Brain (organoid and tissue), 16 donors: ENCODE measurements at places on chromosomes 2 and 18.

DNA sequence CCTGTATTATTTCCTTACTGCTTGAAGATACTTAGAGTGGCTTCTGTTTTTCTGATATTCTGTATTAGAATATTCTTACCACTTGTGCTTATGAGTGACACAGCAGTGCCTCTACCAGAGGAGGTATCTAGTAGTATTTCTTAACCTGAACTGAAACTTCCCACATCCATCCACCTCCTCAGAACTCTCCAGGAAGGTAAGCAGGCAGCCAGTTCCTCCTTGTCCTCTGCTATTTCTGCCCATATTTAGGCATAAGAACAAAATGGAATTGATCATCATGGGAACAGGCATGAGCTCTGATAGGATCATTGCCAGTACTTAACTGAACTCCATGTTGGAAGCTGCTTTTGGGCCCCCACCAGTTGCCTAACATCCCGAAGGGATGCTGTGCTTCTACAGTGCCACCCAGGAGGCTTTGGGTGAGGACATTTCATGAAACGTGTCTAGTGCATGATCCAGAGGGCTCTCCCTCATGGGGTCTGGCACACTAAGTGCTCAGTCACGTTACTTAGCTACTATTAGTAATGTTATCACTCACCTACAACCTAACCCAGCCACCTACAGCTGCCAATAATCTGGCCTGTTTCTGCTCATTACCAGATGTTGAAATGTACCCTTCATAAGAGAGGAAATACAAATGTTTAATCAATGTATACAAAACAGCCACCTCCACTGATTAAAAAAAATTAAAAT, 520.7 kb downstream of the EIPR1 start:
- DNase-seq = no peak

DNA sequence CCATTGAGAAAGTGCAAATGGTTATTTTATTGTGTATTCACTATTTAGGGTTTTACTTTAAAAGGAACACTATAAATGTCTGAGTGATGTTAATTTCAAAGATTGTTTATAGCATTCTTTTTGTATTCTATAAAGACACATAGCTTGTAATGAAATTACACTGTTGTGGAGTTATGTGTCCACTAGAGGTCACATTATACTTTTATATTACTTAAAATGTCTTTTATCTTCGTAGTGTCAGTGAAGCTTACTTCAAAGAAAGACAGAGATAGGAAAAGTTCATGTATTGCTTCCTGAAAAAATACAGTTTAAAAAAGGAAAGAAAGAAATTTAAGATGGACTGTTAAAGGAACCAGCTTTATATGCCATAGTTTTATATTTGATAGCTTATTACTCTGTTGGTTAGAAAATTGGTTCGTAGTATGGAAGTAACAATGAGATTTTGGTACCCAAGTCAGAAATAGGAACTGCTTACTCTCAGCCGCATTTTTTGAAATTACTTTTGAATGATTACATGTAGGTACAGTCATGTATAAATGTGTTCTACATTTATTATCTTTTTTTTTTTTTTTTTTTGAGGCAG, 20.5 kb downstream of the APLF start:
- DNase-seq = peak; percentile 52

GRCh38 chr2:23633966-23634365, 249.0 kb downstream of the KLHL29 start:
- no peak for DNase-seq

DNA sequence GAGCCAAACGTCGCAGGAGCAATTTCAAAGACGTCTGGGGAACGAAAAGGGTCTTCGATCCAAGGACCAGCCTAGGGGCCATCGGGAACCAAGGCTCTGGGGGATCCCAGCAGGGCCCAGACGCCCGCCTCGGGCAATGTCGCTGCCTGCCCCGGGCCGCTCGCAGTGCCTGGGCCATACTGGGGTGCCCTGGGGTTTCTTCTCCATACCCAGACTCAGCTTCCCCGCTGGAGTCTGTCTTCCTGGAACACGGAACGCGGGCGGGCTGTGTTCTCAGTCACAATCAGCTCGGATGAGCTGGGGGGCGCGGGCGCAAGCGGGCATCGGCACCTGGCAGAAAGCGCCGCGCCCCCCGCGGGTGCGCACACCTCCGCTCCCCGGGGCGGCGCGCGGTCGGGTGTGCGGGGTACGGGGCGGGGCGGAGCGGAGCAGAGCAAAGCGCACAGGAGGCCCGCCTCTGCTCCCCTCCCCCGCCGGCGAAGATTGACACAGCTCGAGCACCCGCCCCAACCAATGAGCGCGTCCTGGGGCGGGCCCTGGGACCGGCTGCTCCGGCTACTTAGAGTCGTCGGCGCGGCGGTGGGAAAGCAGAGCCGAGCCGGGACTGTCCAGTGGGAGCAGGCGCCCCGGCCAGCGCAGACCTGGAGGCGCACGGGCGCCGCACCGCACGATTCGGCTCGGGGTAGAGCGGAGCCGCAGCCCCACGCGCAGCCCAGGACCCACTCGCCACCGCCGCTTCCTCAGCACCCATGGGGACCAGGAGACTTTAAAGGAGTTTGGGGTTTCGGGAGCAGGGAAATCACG, at the start of gene LRATD1:
Gene LRATD1 (plus strand): TSS at position 585 of the 804 bp plus-strand sequence. CDS start 1,263 bp downstream, outside the sequence.
- peak; percentile 97 for DNase-seq

- DNase-seq = no peak
Measured at GRCh38 chr2:40360652-40361051, 91.2 kb downstream of the SLC8A1 start.

DNA sequence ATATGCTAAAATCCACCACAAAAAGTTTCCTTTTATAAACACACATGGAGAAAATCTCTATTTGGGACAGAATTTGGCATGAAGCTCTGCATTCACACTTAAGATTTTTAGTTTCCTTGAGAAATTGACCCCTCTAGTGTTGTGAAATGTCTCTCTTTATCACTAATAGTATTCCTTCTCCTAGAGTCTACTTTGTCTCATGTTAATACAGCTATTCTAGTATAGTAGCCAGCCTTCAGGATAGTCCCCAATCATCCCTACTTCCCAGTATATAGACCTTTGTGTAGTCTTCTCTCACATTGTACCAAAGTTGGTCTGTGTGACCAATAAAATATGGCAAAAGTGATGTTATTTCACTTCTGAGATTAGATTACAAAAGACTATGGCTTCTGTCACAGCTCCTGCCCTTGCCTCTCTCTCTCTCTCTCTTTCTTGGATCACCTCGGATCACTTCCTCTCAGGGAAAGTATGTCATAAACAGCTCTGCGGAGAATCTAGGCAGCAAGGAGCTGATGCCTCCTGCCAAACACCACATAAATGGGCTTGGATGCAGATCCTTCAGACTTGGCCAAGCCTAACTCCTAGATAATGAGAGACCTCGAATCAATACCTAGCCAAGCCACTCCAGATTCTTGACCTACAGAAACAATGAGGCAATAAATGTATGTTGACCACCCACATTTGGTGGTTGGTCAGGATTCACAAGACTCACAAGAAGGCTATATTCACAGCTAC, 59.7 kb upstream of the NABP1 start:
- DNase-seq = no peak

- DNase-seq = no peak
Measured at GRCh38 chr2:226760412-226761194, 39.0 kb downstream of the IRS1 start.

GRCh38 chr2:29417630-29418029, 302.4 kb downstream of the CLIP4 start:
- no peak for DNase-seq

DNA sequence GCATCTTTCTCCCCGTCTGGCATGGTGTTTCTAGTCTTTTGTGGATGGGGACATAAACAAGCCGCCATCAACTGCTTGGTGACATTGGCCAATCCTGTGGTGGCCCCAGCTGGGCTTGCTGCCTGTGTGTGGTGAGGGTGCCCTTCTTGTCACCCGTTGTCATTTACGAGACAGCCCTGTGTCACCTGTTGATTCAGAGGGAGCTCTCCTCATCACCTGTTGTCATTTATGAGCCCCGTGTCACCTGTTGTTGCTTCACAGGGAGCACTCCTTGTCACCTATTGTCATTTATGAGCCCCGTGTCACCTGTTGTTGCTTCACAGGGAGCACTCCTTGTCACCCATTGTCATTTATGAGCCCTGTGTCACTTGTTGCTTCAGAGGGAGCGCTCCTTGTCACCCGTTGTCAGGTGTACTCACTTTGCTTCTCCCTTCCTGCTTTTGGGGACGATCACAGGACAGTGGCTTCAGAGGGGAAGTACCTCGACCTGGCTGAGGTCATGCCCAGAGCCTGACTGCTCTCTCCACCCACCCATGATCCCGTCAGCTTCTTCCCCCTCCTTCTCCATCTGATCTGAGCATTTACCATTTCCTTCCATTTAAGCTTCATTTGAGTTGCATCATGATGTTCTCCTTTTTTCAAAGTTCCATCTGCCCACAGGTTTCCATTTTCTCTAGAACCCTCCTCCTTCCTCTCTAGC, 29.1 kb downstream of the HPCAL1 start:
- DNase-seq = no peak

DNA sequence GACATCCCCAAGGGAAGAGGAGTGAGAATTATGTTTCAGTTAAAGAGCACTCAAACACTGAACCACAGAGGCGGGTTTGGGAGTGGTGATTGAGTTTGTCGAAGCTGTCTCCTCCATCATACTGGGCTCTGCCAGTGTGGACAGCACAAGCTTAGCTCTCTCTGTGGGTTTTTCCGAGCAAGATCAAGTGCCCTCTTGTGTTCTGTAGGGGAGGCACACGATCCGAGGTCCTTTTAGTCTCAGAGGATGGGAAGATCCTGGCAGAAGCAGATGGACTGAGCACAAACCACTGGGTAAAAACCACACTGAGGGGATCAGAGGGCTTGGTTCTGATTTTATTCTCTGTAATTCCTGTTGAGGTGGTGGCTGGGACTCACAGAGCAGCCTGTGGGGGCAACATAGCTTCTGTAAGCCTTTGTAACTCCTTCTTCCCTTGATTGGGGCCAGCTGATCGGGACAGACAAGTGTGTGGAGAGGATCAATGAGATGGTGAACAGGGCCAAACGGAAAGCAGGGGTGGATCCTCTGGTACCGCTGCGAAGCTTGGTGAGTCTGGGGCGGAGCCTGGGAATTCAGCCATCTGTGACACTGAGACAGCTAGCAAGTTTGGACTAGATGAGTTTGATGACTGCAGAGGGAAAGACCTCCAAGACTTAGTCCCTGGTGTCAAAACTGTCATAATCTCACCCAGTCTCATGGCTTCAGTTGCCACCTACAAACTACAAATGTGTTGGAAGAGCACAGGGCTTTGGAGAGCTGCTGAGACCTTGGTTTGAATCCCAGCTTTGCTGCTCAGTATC, 2.0 kb downstream of the NAGK start:
- peak; percentile 6 for DNase-seq

DNA sequence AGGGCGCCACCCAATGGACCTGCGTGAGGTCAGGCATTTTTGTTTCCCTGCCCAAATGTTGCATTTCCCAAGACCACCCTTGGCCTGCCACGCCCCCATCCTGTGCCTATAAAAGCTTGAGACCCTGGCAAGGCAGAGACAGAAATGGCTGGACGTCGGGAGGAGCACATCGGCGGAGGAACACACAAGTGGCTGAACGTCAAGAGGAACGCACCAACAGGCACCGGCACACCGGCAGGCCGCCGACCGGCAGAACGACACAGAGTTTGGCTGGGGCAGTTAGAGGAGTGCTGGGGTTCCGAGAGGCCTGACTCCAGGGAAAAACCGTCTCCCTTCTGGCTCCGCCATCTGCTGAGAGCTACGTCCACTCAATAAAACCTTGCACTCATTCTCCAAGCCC, 35.9 kb downstream of the DCDC2C start:
- DNase-seq = no peak

- DNase-seq = no peak
Measured at GRCh38 chr2:237640493-237640998, 13.2 kb downstream of the LRRFIP1 start.
